ENCODE measurements at places on chromosomes 2 and 18.
A peak's percentile ranks its signal among the peaks of the same experiment; 100 is the strongest.

- DNase-seq: no peak
Measured at GRCh38 chr2:35651688-35652323, 703.8 kb upstream of the CRIM1 start.

- peak; percentile 15 for DNase-seq
Measured at GRCh38 chr2:107737756-107738155, 88.9 kb upstream of the RGPD4 start.

- no peak for DNase-seq
Measured at GRCh38 chr2:130963196-130963848, 126.6 kb downstream of the ARHGEF4 start.

GRCh38 chr2:38734299-38735058 is 16.7 kb downstream of the SRSF7 start:
- DNase-seq: no peak

- DNase-seq: no peak
Measured at GRCh38 chr18:25896956-25897355, 193.5 kb downstream of the SS18 start.

- no peak for DNase-seq
Measured at GRCh38 chr2:50538147-50538546, 493.8 kb downstream of the NRXN1 start.

DNA sequence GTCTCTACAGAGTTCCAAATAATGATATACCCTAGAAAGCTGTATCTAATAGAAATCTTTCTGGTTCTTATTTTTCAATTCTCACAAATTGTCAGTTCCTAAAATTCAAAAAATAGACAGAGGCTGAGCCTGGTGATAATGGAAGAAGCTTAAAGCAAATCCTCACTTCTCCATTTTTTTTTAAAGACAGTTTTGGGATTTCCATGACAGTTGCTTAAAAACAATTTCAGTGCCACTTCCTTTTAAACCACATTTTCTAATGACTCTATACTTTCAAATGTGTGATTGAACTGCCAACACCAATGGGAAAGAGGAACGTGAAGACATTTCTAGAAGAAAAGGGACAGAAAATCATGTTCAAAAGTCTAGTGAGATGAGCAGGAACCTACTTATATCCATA is 4.0 kb downstream of the GKN2 start:
- DNase-seq: no peak

- peak; percentile 29 for DNase-seq
Measured at GRCh38 chr2:178331474-178332432, 119.2 kb downstream of the PRKRA start.

DNA sequence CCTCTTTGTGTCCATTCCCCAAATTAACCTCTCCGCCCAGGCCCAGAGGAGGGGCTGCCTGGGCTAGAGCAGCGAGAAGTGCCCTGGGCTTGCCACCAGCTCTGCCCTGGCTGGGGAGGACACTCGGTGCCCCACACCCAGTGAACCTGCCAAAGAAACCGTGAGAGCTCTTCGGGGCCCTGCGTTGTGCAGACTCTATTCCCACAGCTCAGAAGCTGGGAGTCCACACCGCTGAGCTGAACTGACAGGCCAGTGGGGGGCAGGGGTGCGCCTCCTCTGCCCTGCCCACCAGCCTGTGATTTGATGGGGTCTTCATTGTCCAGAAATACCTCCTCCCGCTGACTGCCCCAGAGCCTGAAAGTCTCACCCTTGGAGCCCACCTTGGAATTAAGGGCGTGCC is 13.5 kb downstream of the KHK start:
- no peak for DNase-seq

GRCh38 chr2:183034806-183035205 is 3.5 kb downstream of the NCKAP1 start:
- no peak for DNase-seq

- DNase-seq: no peak
Measured at GRCh38 chr2:79906139-79906890, 393.5 kb downstream of the CTNNA2 start.

DNA sequence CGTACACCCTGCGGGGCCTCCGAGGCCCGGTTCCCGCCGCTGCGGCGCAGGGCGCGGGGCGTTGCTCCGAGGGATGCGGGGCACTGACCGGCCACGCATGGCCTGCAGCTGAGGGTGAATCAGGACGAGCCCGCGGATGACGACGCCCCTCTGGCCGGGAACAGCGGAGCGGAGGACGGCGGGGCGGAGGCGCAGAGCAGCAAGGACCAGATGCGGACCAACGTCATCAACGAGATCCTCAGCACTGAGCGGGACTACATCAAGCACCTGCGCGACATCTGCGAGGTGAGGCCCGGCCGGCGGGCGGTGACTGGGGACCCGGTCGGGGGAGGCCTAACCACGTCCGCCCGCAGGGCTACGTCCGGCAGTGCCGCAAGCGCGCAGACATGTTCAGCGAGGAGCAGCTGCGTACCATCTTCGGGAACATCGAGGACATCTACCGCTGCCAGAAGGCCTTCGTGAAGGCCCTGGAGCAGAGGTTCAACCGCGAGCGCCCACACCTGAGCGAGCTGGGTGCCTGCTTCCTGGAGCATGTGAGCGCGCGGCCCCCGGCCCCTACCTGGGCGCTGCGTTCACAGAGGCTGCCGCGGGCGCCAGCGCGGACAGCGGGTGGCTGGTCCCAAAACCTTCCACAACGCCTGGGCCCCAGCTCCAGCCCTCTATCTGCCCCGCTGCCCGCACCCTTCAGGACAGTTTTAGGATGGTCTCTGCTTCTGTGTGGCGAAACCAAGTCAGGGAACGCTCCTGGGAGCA is 53.2 kb downstream of the FAM168B start:
- no peak for DNase-seq

DNA sequence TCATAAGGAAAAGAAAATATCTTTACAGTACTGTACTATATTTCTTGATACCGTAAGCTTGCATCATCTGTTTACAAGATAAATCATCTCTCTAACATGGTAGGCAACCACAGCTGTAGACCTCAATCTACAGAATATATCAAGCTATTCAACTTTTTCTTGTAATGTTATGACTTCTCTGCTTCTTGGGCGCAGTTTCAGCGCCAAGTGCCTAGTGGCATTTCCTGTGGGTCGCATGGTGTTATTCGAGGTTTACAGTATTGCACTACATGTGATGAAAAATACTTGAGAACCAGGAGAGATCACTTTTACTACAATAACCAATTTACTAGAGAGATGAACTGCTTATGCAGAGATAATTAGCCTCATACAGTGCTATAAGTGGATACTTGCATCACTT is 34.0 kb upstream of the SESTD1 start:
- no peak for DNase-seq

DNA sequence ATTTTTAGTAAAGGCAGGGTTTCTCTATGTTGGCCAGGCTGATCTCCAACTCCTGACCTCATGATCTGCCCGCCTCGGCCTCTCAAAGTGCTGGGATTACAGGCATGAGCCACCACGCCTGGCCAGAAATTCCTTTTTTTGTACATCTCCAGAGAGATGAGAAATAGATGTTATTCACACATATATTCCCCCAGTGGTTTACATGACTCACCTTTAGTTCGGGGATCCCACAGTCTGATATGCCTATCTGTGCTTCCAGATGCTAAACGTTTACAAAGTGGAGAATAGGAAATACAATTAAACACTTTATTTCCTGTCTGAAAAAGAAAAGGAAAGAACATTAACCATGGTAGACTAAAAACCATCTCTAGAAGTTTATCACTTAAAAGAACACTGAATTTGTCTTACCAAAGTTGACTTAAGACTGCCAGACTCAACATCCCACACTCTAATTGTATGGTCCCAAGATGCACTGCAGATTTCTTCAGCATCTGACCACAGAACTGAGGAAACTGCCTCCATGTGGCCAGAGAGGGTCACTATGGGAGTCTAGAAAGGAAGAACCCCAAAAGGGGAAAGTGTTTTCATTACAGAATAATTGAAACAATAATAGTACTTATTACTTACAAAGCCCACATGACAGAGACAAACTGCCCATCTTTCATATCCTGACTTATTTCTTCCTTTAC is 12.6 kb upstream of the ICA1L start:
- DNase-seq: no peak

DNA sequence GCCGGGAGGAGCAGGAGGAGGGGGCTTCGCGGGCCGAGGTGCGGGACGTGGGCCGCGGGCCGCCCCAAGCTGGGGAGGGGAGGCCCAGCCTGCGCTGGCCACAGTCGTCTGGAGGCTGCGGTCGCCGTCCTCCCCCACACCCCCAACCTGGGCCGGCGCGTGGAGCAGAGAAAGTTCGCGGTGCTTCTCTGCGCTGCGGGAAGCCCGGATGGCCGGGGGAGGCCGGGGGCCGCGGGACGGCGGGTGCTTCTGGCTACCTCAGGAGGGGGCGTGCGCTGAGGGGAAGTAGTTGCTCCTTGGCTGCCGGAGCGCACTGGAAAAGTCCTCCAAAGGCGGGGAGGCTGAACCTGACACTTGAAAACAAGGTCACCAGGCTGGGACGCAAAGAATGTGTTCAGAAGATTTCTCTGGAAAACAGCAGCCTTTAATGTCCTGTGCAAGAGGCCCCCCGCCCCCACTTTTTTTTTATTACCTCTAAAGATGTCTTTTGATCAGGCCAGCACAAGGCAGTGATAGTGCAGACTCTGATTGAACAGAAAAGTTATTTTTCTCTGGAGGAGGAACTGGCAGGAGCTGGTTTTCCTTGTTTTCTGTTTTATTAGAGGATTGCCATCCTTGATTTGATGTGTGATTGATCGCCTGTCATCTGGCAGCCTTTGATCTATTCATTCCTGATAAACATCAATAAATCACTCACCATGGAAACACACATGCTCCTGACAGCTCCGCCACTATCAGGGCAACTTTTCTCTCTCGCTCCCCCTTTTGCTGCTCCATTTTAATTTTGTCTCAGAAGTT is 1.6 kb downstream of the TSHZ1 start:
- DNase-seq: no peak

GRCh38 chr2:181805228-181806038 is 86.1 kb upstream of the ITPRID2 start:
- no peak for DNase-seq

- no peak for DNase-seq
Measured at GRCh38 chr2:71631411-71631931, 178.1 kb downstream of the DYSF start.

- no peak for DNase-seq
Measured at GRCh38 chr2:138493334-138493733, 8.2 kb upstream of the SPOPL start.

GRCh38 chr2:48173141-48173540 is 266.8 kb upstream of the FBXO11 start:
- no peak for DNase-seq

- DNase-seq: peak; percentile 38
Measured at GRCh38 chr2:216683846-216684245, 11.5 kb downstream of the IGFBP5 start.

DNA sequence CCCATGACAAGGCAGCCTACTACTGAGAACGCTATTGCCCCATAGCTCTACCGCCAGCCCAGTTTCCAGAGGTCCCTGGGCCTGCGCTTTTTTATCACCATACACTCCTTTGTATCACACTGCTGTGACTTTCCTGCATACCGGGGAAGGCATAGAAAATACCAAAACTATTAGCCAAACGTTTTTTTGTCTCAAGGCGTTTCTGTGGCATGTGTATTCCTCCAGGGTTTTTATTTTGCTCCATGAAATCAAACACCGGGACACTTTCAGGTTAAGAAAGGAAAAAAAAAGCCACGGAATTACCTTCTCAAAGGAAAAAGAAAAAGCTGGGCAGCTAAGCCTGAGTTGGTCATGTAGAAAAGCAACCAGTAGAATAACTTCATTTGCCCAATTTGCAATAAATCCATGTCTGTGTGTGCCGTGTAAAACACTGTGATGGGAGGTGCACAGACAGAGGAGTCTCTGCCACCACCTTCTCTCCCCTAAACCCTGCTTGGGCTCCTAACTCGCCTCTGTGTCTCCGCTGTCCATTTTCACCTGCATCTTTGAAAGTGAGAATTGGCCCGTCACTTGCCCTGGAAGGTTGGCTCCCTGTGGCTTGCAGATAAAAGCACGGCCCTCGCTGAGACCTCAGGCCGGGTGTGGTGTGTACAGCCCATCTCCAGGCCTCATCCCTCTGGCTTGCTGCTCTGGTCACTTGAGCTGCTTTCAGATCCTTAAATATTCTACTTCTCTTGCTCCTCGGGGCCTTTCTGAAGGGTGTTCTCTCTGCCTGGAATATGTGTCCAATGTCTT is 1.7 kb downstream of the AMER3 start:
- DNase-seq: no peak

GRCh38 chr2:228689053-228689452 is 507.6 kb upstream of the SPHKAP start:
- DNase-seq: no peak

DNA sequence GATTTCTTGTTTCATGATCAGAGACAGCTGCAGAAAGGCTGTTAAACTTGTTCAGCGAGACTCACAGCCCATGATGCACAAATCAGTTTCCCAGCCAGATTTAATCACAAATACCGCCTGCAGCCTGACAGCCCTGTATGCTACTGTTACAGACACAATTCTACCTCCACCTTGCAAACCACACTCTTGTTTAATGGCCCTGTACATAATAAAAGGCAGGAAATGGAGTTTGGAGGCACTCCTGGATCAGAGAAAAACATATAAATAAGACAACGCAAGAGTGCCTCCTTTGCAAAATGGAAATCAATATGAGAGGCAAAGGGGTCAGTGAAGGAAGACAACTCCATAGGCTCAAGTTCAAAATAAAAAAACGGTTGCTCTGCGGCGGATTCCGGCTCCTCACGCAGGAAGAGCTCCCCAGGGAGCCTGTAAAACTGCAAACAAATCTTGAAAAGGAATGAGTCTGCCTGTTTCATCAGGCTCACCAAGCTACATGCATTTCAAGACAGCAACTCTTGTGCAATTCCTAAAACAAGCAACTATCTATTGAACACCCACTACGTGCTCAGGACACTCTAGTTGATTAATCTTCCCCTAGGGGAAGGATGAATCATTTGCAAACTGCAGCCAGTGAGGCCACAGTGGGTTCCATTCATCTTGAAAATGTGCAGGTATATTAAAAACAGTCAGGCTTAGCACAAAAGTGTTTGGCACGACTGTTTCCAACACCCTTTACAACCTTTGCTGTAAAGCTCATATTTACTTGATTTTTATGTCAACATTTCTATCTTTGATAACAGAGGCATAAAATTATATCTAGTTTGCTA is 37.5 kb downstream of the TBC1D8 start:
- DNase-seq: no peak

GRCh38 chr2:106030287-106031268 is 163.5 kb downstream of the UXS1 start:
- no peak for DNase-seq

DNA sequence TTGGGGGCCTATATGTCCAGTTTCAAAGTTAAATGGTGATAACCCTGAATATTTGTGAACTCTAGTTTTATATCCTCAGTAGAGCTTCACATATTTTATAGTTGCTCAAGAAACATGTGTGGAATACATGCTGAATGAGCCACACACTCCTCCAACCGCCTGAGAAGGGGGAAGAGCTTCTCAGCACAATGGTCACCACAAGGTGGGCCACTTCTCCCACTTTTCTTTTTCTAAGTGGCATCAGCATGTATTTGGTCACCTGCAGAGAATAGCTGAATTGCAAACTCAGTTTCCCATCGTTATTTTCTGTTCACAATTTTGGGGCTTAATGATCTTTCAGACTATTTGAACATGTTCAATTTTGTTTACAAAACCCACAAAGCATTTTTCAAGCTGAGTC is 340.5 kb downstream of the PARD3B start:
- no peak for DNase-seq

- DNase-seq: peak; percentile 6
Measured at GRCh38 chr2:179129574-179130238, 79.8 kb upstream of the CCDC141 start.

GRCh38 chr2:39069890-39070465 is 50.9 kb downstream of the SOS1 start:
- no peak for DNase-seq
